Stimulated activated CD8-positive, alpha-beta memory T cell treated with anti-CD3 and anti-CD28 coated beads, Interleukin-7, amount 100 ng/mL, for 1 hour (primary cell): ENCODE measurements at places on chromosomes 3 and 15.

DNA sequence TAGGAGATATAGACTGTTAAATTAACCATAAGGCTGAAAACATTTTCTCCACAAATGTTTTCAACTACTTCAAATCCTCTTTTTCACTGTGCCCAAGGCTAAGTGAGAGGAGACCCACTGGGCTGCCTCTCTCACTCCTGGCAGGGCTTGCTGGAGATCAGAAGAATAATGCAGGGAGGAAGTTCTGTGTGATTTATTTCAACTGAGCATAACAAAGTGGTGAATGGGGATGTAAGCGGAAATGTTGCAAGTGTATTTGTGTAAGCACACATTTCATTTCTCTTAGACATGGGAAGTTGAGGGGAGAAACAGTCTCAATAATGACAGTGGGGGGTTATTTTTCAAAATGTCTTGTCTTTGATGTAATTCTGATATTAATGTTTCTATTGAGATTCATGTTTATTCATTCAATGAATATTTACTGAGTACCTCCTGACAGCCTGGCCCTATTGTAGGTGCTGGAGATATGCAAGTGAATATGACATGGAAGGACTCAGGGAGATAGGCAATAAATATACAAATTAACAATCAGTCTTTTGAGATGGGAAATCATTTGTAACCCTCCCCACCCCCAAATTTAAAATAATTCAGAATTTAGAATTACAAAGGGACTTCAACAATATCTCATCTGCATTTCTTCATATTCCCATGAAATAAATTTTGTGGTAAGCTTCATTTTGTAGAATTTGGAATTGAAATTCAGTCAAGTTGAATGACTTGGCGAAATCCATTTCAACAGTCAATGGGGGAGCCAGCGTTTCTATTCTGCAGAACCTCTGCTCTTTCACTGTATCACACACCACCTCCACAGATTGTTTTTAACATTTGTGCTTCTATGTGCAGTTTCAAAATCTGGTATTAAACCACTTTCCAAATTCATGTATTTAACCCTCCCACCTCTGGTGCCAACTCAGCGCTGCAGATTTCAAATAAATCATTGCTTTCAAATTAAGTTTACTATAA is 247.2 kb downstream of the SLC9A9 start:
- DNase-seq: no peak

DNA sequence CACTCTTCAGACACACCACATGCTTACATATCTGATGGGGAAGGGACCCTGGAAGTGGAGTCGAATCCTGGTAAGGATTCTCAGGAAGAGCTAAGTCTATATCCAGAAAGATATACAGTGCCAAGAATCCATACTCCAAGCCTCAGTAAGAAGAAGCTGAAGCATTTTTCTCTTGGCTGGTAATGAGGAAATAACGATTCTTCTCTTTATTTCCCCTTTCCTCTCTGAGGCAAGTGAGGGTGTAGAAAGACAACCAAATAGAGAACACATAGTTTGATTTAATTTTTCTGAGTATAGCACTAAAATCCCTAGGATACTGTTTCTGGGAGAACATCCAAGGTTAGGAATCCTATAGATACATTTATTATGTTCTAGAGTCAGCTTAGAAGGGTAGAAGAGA is 857.3 kb downstream of the TUSC7 start:
- no peak for DNase-seq

- no peak for DNase-seq
These were observed 33.0 kb downstream of the HES1 start for GRCh38 chr3:194168994-194169393.

- no peak for DNase-seq
These were observed 59.8 kb downstream of the EXOG start for GRCh38 chr3:38555926-38556325.

DNA sequence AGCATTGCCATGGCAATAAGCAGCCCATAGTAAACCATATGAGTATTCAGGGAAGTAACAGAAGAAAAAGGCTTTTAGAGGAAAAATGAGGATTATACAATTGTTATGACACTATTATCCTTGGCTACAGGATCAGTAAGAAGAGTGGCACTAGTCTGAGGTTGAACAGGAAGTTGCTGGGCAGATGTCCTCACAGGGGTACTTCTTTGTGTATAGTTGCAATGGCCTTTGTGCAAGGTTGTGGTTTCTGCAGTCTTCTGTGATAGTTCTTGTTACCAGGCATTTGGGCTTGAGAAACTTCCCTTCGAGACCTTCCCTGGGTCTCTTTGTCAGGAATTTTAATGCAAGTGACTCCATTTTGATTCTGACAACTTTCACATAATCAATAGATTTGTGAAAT is 100.6 kb upstream of the ATP11B start:
- no peak for DNase-seq

DNA sequence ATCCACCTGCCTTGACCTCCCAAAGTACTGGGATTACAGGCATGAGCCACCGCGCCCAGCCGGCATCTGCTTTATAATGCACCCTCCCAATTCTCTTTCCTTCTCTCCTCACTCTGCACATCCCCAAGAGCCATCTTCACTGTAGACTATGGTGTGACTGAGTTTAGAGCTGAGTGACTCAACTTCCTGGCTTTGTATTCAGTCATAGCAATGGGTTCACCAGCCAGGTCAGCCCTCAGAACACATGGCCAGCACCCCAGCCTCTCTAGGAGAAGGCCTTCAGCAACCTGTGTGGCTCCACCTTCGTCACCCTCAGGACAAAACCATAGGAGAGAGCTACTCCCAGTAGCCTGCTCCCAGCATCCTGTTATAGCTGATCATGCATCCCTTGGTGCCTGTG is 33.0 kb downstream of the ARID3B start:
- DNase-seq: no peak

DNA sequence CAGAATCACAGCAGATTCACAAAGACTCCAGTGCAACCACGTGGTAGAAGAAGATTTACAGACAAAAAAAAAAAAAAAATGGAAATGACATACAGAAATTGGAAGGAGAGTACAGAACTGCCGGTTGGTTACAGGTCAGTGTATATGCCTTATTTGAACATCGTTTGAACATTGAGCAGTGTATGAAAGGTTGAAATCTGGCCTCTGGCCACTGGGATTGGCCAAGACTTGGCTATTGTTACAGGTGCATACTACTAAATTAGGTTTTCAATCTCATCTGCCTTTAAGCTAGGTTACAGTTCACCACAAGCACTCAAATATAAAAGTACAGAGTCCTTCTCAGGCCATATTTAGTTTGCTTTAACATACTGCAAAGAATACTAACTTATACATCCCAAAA is 59.8 kb downstream of the THBS1 start:
- DNase-seq: no peak

DNA sequence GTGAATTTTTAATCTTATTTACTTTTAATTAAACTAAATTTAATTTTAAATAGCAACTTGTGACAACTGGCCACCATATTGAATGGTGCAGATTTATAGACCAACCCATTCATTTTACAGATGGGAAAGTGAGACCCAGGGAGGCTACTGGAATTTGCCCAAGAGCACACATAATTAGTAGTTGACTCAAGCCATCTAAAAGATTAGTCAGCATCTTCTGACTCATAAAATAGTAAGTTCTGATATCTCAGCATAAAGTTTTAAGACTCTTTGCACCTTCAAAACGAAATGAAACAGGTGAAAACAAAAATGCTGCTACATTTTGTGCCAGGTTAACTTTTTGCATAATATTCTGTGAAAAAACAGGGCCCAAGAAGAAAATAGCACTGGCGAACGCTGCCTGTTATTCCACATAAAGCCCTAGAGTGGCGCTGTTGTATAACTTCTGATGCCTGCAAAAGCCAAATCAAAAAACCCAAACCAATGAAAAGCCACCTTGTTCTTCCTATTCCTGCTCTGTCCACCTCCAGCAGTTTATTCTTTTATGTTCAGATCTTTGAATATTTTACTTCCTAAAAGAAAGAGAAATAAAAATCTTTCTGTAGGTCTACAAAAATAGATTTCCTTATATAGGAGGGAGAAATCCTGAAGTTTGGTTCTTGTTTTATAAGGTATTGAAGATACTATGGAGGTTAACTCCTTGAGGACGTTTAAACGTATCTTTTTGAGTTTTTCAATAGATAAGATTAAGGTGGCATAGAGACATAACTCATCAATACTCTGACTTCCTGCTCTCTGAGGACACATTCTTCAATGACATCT is 62.8 kb downstream of the OTOL1 start:
- DNase-seq: no peak

- no peak for DNase-seq
These were observed 11.8 kb downstream of the ST6GAL1 start for GRCh38 chr3:186942168-186942567.

DNA sequence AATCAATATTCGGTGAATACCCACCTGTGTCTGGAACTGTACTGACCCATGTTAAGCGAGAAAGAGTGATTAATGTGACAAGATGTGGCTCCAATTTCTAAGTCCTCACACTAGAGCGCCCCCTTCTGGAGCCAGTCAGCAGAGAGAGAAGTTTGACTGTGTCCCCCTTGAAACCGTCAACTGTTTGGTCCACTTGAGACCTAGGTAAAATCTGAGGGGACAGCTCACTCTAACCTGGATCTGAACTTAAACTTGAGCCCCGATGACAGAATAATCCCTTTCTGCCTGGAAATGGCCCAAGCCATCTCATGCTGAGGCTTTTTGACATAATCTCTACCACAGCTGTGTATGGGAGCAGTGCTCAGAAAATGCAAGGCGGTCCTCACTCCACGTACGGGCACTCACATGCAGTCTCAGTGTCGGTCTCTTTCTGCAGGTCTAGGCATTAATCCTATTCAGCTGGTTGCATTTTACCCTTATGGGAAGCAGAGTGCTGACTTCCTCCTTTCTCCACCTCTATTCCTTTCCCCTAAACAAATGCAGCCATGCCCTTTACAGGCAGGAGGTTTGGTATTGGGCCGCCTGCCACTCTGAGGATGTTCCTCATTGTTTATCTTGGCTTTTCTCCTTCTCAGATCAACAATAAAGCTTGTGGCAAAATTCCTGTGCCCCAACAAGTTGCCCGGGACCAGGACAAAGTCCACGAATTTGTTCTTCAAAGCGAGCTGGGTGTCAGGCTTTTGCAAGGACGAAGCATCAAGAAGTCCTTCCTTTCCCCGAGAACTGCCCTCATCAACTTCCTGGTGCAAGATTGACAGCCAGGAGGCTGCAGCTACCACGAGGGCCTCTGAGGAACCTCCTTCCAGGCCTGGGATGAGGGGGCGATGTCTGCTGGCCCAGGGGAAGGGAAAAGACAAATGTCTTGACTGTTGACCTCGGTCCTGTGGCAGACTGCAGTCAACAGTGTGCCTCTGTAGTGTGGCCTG is 47.5 kb upstream of the LIMD1 start:
- DNase-seq: no peak

DNA sequence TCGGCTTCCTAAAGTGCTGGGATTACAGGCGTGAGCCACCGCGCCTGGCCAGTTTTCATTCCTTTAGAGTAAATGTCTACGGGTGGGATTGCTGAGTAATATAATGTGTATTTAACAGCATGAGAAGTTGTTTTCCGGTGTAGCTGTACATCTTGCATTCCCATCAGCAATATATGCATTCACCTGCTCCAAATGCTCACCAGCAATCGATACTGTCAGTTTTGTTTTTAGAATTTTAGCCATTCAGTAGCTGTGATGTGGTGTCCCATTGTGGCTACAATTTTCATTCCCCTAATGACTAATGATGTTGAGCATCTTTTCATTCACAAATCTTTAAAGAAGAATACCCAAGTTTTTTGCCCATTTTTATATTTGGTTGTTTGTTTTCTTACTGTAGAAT is 134.8 kb upstream of the RGMA start:
- no peak for DNase-seq

GRCh38 chr3:129689036-129689435 is 82.6 kb upstream of the PLXND1 start:
- DNase-seq: no peak

DNA sequence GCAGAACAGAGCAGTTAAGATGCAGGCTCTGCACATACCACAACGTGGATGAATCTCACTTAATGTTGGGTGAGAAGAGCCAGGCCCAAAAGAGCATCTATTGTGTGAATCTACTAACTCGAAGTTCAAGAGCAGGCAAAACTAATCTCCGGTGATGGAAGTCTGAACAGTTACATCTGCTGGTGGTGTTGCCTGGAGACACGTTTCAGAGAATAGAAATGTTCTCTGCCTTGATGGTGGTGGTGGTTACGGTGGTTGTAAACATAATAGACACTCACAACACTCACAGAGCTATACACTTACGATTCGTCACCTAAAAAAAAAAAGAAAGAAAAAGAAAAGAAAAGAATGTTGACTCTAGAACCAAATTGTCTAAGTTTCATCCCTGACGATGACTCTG is 86.8 kb downstream of the LIPC start:
- DNase-seq: no peak

- no peak for DNase-seq
These were observed 5.3 kb downstream of the CCDC80 start for GRCh38 chr3:112635674-112636073.
